ENCODE measurements at places on chromosomes 1 and 21. TPM values are rescaled to one million over a fixed set of nuclear protein-coding genes. Genes with fewer than 3 reads are reported as not detected.
A peak's percentile ranks its signal among the peaks of the same experiment; 100 is the strongest.

GRCh38 chr1:61481315-61481715 is 243.6 kb downstream of the TM2D1 start:
- DNase-seq: no peak

- peak; percentile 47 for DNase-seq
Observed at GRCh38 chr21:37562920-37563640, 196.5 kb downstream of the DYRK1A start.

- DNase-seq: no peak
Observed at GRCh38 chr1:208923456-208923855, 660.1 kb upstream of the CAMK1G start.

DNA sequence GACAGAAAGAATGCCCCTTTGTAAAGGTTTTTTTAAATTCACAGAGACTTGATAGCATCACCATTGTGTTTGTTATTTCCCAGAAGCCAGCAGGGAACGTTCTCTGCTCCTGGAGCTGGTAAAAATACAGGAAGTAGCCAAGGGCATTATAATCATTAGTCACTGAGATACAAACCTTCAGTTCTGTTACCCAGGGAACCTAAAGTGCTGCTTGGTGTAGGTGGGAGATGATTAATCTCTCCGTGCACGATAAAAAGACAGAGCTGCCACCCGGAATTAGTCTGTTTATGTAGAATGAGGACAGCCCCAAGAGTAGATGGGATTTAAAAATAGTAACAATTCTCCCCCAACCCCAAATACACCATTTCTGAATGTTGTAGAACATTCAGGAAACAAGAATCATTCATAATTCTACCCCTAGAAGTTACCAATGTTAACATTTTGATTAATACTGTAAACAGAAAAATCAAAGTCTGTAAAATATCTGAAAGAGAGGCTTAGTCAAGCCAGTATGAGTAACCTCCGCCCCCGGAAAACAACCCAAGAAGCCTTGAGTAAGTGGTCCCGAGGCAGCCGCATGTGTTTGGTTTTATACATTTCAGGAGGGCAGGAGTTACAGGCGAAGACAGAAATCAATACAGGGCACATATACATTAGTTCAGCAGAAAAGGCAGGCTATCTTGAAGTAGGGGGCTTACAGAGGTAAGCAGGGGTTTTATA is 45.3 kb upstream of the CTBS start:
- DNase-seq: no peak

DTL gene
- 4.5 TPM for total RNA-seq

DNA sequence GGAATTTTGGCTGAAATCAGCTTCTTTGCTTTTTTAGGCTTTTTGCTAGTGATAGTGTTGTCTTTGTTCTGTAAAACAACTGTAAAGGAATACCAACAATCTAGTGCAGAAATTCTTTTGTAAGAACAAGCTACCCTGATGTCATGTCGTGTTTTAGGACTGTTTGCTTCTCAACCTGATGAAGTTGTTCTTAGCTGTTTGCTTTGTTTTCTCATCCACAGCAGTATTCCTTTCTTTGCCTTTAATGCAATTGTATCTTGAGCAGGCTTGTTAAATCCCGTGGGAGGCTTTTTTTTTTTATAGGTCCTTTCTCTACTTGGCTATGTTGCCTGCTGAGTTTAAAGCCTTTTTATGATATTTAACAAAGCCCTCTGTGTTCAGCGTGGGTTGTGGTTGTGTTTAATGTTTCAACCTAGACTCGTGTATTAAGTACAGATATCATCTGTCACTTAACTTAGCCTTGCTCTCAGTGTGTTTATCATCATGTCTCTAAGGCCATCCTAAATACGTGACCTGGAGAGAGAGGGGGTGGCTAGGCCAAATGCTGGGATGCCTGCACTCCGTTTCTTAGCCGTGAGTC is 31.6 kb downstream of the ADARB1 start:
- no peak for DNase-seq

ACTA1 gene
- not detected for total RNA-seq

DNA sequence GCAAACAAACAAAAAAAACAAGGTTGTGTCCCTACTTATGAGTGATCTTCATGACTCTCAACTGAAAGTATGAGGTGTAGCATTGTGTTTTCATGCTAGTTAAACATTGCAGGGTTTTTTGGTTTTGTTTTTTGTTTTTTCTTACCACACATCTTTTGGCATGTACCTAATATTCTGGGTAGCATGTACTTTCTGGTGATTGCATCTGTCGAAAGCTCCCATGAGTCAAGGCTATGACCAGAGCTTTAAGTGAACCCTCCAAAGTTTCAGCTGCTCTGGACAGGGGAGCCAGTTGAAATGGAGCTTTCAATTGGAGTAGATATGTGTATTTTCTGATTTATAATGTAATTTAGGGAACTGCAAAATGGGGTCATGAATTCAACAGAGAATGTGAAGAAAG is 115.5 kb downstream of the KCNK2 start:
- no peak for DNase-seq

- DNase-seq: no peak
Observed at GRCh38 chr1:38763121-38763520, 96.5 kb downstream of the RRAGC start.

DNA sequence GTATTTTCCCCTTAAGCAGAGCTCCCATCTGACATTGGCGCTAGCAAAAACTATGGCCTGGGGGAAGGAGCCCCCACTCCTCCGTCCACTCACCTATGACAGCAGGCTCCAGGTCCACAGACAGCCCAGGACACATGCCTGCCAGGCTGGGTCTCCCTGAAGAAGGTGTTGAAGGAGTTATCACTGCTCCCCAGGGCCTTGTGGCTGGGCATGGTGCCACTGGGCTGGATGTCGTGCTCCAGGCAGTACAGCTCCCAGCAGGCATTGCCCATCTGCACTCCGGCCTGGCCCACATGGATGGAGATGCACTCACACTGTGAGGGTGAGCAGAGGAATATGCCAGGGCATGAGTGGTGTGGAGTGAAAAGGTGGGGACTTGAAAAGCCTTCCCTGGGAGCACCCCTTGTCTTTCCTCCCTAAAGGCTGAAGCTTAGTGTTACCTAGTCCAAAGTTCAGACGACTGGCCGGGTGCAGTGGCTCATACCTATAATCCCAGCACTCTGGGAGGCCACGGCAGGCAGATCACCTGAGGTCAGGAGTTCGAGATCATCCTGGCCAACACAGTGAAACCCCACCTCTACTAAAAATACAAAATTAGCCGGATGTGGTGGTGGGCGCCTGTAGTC is 30.0 kb downstream of the RABIF start:
- no peak for DNase-seq

DNA sequence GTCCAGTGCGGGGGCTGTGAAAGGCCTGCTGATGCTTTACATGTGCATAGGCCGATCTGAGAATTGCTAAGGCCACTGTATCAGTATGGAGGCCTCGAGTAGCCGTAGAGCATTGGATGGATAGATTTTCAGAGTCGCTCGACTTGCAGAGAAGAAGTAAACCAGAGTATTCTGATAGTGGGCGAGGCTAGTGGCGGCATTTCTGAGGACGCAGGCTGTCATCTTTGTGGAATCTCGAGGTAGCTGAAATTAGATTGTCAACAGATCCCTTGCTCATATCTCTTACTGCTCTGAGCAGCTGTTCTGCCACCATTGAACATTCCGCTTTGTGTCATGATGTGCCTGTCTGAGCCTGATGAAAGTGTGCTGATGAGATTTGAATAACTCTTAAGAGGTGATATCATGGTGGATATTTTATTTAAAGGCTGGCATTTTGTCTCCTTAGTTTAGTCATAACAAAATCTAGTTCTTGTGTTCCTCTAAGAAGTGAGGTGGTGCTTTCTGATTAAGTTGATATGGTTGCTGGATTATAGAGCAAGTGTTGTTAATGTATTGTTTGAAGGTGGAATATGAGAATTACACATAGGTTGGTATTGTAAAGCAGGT is 1.5 kb downstream of the KIF1B start:
- no peak for DNase-seq

DNA sequence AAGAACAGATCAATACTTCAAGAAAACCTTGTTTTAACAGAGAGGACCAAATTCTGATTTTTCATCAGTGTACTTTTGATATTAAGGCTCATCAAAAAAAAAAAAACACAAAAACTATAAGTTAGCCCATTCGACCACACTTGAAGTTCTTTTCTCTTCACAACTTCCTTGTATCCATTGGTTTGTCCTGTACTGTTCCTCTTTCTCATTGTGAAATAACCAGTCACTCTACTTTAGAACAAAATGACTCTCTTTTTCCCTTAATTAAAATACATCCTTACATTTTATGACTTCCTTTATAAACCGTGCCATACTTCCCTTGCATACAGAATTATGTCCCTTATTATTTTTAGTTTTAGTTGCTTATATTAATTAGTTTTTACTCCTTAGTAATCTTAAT is 8.4 kb downstream of the QSOX1 start:
- DNase-seq: no peak

- DNase-seq: no peak
Observed at GRCh38 chr1:78601068-78601467, 19.2 kb upstream of the IFI44L start.

SFPQ gene
- 219 TPM for total RNA-seq

DEDD gene
- 37.1 TPM for total RNA-seq

GRCh38 chr1:35629051-35629450 is 12.3 kb downstream of the PSMB2 start:
- DNase-seq: no peak

- no peak for DNase-seq
Observed at GRCh38 chr1:29682171-29682918, 446.0 kb downstream of the PTPRU start.

DNA sequence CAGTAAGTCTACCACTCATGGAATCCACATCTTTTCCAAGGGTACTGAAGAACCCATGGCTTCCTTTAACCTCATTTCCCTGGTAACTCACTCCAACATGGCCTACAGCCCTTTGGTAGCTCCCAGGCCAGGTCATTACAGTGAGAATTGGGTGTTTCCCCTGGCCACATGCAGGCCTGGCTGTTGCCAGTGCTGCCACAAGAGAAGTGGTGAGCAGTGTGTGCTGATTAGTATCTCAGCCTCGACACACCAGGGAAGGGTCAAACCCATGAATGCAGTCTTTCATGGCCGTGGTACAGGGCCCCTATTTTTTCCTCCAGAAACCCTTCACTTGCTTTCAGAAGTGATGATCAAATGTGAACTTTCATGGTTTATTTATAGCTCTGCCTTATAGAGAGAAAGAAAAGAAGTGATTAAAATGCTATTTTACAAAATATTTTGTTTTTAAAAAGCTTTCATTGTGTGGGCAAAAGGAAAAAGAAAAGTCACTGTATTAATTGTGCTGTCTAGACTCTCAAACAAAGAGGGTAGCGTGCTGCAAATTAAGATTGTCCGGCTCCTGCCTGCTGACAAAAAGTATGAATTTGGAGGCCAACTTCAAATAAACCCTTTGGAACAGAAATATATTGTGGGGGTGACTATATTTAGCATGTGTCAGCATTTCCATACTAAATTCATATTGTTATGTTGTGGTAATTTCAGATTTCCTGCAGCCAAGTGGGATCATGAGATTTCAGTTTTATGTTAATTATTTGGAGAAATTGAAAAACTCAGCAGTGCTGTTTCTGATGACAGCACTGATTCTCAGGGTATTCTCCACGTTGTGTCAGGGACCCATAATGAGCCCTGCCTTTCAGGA is 62.0 kb upstream of the HOOK1 start:
- DNase-seq: no peak

TMCO4 gene
- total RNA-seq: 24.2 TPM

DNA sequence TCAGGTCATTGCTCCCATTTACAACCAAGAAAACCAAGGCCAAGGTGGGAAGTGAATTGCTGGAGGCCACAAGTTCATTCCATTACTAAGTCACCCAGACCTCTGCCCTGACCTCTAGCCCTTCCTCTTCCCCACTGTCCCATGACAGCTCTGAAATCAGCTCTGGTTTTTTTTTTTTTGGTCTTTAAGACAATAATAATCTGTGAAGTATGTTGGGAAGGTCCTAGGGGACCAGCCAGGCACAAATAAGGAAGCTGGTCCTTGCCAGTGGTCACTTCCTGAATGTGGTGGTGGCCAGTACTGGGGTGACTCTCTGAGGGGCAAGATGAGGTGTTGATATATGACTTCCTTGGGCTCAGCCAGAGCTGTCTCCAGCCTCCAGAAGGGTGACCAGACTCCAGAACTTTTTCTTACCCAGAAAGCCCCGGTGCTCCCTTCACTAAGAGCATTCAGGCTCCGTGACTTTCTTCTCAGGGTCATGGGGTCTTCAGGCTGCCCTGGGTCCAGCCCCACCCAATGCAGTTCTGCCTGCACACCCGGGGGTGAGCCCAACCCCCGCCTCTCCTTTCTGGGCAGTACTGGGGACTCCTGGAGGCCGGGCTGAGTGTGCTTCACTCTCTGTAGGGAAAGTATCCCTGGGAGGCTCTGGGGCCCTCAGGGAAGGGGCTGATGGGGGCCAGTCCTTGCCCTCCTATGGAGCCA is 159.6 kb downstream of the PTPRU start:
- no peak for DNase-seq

MTARC1 gene
- 32.5 TPM for total RNA-seq

GRCh38 chr1:11979851-11980675 is at the start of gene MFN2:
Gene MFN2 (plus strand): TSS chr1:11980444. CDS start chr1:11989169, 8,725 bp downstream.
- DNase-seq: peak; percentile 96

- no peak for DNase-seq
Observed at GRCh38 chr1:91746728-91747338, 139.1 kb downstream of the TGFBR3 start.

DNA sequence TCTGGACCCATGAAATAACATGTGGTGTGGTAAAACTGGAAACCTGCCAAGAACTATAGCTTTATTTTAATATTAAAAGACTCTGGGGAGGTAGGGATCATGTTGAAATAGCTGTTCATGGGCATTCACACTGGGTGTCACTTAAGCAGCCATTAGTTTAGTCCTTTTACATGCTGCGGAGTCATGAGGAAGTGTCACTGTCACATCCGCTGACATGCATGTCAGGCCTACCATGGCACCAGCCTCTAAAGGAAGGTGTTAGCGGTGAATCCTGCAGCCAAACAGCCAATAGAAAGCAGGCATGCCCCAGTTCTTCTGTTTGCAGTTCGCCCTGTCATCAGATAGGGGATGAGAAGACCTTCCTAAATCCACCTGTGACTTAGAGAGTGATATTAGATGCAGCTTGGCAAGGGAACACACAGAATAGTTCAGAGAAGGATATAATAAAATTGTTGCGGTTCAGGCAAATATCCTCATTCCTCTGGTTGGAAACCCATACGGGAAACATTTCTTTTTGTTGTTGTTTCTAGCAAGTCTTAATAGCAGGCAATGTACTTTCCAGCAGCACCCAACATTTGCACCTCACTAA is 100.4 kb downstream of the CACHD1 start:
- no peak for DNase-seq

CFAP107 gene
- 0.76 TPM for total RNA-seq

- no peak for DNase-seq
Observed at GRCh38 chr1:156963621-156964020, 43.2 kb downstream of the LRRC71 start.

All from upper lobe of left lung (tissue), 6 donors.